ENCODE measurements at places on chromosomes 5 and 9.

- no peak for DNase-seq
Measured at GRCh38 chr9:73649552-73649951, 497.9 kb downstream of the ANXA1 start.

- DNase-seq: no peak
Measured at GRCh38 chr5:161373345-161373707, 173.2 kb downstream of the GABRB2 start.

DNA sequence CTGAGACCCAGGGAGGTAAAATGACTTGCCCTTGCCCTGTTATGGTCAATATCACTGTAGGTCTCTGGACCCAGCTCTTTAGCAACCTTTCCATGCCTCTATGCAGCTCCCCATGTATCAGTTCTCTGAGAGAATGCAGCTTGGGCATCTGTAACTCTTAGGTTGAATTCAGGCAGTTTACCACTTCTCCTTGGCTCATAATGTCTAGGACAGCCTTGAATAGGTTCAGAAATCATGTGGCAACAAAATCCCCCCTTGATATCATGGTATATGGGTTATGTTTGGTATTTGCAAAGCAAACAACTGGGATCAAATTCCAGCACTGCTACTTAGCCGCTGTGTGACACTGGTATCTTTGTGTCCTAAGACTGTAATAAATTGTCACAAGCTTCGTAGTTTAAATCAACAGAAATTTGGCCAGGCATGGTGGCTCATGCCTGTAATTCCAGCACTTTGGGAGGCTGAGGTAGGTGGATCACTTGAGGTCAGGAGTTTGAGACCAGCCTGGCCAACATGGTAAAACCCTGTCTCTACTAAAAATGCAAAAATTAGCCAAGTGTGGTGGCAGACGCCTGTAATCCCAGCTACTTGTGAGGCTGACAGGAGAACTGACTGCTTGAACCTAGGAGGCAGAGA lies 10.7 kb upstream of the SUB1 start:
- no peak for DNase-seq

DNA sequence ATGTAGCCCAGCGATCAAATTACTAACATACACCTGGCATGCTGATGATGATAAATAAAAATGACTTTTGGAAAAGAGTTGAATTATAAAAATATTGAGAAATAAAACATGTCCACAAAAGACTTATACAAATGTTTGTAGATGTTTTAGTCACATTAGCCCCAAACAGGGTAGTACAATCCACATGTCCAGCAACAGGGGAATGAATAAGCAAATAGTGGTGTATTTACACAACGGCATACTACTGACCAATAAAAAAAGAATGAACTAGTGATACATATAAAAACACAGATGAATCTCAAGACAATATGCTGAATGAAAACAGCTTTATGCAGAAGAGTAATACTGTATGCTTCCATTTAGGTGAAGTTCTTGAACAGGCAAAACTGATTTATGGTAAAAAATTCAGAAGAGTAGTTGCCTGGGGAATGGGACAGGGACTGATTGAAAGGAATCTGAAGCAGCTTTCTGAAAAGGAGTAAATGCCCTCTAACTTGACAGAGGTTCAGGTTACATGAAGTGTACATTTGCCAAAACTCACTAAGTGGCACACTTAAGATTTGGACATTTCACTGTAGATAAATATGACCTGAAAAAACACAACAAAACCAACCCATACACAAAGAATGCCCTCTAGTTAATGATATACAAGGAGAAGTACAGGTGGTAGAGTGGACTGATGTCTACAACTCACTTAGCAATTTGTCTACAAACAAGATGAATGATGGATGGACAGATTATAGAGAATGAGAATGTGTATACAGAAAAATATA lies 35.4 kb downstream of the ACTL7A start:
- no peak for DNase-seq

GRCh38 chr9:1207686-1208085 lies 157.5 kb downstream of the DMRT2 start:
- no peak for DNase-seq

DNA sequence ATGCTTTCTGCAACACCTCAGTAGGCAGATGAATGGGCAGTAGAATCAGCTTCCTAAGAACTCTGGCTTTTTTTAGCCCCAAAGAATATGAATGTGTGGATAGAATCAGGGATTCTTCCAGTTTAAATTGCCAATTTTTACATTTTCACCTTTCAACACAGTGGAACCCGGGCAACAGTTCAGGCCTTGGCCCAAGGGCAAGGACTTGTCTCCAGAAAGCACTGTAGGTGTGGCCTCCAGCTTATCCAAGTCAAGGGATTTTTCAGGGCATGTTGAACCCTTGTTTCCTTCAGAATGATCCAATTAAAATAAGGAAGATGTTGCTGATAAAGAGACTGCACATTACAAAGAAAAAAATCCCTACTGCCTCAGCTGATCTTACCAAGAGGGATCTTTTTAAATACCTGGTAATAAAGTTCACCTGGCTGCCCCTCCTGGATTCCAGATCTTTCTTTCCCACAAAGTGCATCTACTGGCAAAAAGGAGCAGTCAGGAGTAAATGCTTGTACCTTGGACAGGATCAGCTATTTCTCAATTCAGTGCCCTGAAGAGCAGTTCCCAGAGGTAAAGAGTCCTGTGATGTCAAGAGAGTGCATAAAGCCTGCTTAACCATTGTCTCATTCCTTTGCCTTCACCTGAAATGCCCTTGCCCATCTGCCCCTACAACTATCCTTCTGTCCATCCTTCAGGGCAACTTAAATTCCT lies 80.1 kb upstream of the PLPP6 start:
- DNase-seq: no peak

DNA sequence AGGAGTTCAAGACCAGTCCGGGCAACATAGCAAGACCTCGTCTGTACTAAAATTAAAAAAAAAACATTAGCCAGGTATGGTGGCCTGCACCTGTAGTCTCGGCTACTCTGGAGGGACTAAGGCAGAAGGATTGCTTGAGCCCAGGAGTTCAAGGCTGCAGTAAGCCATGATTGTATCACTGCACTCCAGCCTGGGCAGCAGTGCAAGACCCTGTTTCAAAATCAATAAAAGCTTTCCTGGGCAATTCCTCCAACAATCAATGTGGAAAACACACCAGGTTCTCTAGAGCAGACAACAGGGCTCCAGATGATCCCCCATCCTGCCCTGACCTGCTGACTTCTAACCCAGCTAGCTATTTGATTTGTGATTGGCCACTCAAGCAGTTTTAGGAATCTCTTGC lies 1.2 kb downstream of the AK8 start:
- no peak for DNase-seq

GRCh38 chr9:135463140-135463539 lies 16.4 kb upstream of the PPP1R26 start:
- no peak for DNase-seq

DNA sequence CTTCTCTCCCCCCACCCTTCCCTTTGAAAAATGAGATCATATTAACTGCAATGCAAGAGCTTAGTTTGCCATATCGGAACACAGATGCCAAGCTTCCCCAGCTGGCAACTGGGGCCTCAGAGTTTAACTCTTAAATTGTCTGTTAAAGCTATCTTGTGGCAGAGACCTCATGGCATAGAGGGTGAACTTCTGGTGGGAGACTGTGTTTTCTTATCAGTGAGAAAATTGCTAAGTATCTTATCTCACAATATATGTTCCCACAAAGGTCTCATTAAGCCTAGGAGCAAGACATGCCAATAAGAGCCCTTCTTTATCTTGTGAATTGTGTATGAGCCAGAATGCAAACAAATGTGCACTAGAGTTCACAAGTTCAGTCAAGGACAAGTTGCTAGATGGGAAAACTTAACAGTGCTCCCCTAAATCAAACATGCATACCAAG lies 12.3 kb downstream of the NFIB start:
- no peak for DNase-seq

DNA sequence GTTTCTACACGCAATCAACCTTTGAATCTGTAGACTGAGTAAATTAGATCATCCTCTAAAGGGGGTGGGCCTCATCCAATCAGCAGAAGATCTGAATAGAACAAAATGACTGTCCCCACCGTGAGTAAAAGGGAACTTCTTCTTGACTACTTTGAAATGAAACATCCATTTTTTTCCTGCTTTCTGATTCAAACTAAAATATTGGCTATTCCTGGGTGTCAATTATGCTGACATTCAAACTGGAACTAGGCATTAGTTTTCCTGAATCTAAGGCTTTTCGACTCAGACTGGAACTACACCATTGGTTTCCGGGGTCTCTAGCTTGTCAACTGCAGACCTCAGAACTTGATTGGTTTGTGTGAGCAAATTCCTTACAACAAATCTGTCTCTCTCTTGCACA lies 772.2 kb upstream of the CDH10 start:
- no peak for DNase-seq

DNA sequence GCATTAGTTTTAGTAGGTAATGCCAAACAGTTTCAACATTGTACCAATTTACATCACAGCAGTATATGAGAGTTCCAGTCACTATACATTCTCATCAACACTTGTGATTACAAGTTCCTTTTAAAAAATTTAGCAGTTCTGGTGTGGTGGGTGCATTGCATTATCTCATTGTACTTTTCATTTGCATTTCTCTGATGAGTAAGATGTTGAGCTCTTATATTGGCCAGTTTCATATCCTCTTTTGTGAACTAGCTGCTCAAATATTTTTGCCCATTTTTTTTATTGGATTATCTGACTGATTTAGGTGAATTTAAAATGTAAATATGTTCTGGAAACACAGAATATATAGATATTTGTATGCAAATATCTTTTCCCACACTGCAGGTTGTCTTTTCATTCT lies 160.9 kb upstream of the NR3C1 start:
- no peak for DNase-seq

DNA sequence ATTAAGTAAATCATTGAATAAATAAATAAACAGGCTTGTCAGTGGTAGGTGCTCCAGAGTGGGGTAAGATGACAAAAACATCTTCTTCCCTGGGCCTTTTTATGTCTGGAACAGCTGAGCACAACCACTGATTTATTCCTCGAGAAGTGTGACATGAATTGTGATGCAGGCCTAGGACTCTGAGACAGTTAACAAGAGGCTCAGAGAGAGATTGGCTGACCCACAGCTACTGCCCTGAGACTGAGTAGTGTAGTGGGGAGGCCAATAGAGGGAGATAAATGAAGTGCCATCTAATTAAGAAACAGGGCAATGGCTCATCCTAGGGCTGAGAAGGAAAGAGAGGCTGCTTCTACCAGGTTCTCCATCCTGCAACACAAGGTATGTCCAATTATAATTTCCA lies 369.3 kb upstream of the TRPC7 start:
- DNase-seq: no peak

DNA sequence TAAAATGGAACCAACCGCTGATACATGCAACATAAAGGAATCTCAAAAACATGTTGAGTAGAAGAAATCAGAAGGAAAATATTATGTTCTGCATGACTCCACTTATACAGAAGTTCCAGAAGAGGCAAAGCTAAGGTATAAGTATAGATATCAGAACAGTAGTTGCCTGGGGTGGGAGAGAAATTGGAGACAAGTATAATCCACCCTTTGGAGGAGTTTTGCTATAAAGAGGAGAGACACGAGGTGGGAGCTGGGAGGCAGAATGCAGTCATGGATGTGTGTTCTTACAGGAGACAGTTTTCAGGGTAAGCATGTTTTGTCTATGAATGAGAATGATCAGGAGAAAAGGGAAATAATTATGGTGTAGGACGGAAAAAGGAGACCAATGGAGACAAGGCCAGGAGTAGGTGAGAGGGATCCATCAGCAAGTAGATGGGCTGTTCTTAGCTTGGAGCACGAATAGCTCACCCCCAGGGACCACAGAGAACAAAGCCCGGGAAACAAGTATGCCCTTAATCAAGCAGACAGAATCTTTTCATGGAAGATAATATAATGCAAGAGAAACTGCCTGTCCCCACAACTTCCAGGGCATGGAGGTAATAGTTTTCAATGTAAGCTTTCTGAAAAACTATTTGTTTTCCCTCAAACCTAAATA lies 72.2 kb downstream of the MED27 start:
- no peak for DNase-seq

- DNase-seq: no peak
Measured at GRCh38 chr9:132698989-132699388, 28.7 kb downstream of the GTF3C4 start.

All from stimulated activated CD8-positive, alpha-beta memory T cell treated with anti-CD3 and anti-CD28 coated beads, Interleukin-7, amount 100 ng/mL, for 4 hours (primary cell).